ENCODE measurements at places on chromosomes 1 and 21. TPM values are rescaled to one million over a fixed set of nuclear protein-coding genes. Genes with fewer than 3 reads are reported as not detected.
A peak's percentile ranks its signal among the peaks of the same experiment; 100 is the strongest.

DNA sequence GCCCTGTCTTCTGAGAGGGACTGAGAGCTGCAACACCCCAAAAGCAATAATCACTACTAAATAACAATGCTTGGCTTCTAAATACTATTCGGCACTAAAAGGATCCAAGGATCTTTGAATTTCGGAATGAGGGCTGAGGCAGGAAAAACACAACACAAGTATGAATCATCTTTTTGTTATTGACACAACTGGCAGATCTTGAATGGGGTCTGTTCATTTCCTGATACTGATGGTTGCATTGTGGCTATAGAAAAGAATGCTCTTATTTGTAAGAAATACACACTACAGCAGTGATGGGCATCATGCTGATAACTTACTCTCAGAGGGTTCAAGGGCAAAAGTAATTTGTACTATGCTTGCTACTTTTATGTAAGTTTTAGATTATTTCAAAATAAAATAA is 149.2 kb upstream of the PLD5 start:
- no peak for DNase-seq

DNA sequence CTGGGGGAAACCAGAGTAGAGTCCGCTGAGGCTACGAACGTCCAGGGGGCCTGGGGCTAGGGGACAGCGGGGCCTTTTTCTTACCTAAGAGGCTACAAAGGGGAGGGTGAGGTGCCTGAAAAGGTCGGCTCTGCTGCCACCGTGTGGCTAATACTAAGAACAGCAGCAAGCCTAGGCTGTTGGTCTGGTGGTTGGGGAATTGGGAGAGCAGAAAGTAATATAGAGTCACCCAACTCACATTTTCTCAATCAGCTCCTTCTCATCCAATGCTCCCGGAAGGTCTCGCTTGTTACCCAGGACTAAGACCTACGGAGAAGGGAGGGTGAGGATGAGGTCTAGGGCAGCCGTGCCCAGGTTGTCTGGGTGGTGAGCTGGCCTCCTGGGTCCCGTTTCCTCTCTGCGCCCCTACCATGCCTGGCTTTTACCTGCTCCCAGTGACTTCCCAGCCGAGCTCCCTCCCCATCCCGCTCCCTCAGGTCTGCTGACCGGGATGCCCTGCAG is 9.3 kb downstream of the ARL8A start:
- peak; percentile 73 for DNase-seq

GRCh38 chr1:246930830-246931548 is 759 bp downstream of the AHCTF1 start:
- peak; percentile 78 for DNase-seq

GRCh38 chr1:23980728-23981070 is 572 bp upstream of the SRSF10 start:
- peak; percentile 58 for DNase-seq

- peak; percentile 71 for DNase-seq
Observed at GRCh38 chr1:170218257-170218650, 72.5 kb downstream of the NTMT2 start.

Gene MPL
- polyA plus RNA-seq, result 0.10 TPM

Gene CNTN2
- 0.35 TPM for polyA plus RNA-seq

Gene GUCA2B
- polyA plus RNA-seq, result not detected
